ENCODE measurements at places on chromosomes 2 and 18.

DNA sequence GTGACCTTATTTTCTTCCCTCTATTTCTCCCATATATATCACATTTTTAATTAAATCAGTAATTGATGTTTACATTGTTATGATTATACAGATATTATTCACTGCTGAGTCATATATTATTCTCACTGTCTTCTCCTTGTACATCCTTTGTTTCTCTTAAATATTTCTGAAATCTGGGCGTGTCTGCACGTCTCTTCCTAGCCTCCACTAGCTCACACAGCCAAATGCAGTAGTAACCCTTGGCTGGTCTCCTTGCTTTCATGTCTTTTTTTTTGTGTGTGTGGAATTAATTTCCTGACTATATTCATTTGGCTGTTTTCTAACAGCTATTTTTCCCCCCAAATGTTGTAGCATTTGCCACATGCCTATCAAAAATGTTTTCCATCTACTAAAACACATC, 15.8 kb downstream of the CCNYL1 start:
- DNase-seq: no peak

GRCh38 chr18:2961821-2962220, 51.1 kb downstream of the LPIN2 start:
- DNase-seq: no peak

- no peak for DNase-seq
These were observed 101.0 kb downstream of the ALPK2 start for GRCh38 chr18:58527952-58528287.

- no peak for DNase-seq
These were observed 5.2 kb downstream of the ARHGAP25 start for GRCh38 chr2:68739595-68740399.

DNA sequence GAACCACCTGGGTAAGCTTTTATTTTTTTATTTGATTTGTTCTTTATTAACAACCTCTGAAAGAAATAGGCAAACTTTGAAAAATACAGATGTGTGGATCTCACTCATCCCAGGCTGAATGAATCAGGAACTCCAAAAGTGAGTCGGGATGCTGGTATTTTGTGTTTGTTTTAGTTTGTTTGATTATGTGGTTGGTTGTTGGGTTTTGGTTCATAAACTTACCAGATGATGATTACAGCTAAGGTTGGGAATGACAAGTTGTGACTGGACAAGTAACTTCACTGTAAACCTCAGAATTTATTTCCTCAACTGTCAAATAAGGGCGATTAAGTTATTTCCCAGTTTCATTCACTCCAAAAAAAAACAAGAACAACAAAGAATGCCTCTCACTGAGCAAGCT, 80.5 kb upstream of the KIF5C start:
- no peak for DNase-seq

GRCh38 chr2:17517481-17518211, 594 bp downstream of the RAD51AP2 start:
- no peak for DNase-seq

GRCh38 chr18:9066358-9066757, 36.1 kb upstream of the NDUFV2 start:
- DNase-seq: no peak

GRCh38 chr2:202778217-202778616, 93.3 kb downstream of the ICA1L start:
- DNase-seq: no peak

DNA sequence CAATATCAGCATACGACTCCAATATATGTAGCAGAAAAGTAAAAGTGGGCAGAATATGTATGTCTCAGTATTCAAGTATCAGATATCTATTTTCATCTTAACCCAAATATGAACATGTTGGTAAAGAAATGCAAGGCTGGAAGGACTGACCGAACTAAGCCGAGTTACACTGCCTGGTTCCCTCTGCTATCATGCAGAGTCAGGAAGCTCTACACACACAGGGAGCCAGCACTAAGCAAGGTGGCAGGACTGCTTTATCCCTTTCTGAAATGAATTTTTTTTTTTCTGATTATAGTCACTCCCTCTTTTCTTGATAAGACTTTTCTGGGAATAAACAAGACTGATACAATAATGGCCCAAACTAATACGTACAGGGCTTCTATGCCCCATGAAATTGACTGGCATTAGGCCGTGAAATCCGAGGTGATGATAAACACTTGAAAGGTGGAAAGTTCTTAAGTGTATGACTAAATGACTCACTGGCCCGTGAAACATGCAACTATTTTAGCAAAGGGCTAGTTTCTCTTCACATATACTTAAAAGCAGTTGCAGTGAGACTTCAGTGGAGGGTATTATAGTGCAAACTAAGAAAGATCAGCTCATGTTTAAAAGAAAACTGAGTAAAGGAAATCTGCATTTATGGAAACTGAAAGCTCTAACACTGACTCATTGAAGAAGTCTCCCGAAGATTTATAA, 14.9 kb downstream of the DPP4 start:
- DNase-seq: no peak

GRCh38 chr2:14231391-14231898, 401.1 kb upstream of the LRATD1 start:
- DNase-seq: no peak

DNA sequence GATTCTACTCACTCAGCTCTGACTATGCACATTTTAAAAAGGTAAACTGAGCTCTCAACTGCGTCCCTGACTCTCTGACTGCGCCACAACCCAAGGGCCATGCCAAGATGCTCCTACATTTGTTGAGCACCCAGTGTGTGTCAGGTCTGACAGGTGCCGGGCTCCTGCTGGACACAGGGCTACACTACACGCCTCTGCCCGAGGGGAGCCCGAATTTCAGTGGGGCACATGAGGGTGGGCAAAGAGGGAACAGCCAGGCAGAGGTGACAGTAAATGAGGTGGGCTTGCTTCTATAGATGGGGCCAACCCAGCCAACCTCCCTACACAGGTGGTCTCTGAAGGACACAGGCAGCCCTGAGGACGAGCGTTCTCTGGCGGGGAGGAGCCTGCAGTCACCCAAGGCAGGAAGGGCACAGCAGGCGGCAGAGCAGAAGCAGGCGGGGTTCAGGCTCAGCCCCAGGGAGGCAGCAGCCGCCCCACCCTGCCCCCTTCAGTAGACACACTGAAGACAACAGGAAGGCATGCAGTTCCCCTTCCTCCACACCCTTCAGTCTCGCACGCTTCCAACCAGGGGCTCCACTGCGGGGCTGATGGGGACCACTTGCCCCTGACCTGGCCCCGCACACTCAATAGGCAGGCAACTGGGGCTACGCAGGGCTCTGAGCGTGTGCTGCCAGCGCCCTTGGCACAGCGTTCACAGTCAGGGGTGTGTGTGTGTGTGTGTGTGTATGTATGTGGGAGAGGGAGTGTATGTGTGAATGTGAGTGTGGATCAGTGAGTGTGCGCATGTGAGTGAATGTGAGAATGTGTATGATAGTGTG, 98.4 kb downstream of the UXS1 start:
- peak; percentile 56 for DNase-seq

GRCh38 chr2:214019229-214019972, 391.5 kb upstream of the VWC2L start:
- no peak for DNase-seq

DNA sequence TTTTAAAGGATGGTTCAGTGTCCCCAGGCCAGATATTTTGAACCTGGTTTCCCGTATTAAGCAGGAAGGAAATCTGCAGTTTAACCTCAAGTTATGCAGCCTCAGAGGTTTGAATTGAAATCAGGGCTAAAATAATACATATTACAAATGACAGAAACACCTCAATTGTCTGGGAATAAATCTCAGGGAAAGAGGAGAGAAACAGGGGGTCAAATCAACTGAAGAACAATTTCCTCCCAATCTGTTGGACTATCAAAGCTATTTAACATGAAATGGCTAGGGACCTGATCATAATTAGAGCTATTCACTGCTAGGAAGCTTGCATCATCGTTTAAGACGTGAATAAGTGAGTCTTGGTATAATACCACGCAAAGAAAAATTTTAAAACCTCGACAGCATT, 150.0 kb upstream of the ARHGAP28 start:
- no peak for DNase-seq

GRCh38 chr2:200795028-200795440, 16.7 kb upstream of the BZW1 start:
- DNase-seq: no peak

GRCh38 chr18:44986933-44987332, 306.2 kb downstream of the SETBP1 start:
- no peak for DNase-seq

GRCh38 chr2:101985101-101985792, 6.5 kb upstream of the IL1R2 start:
- no peak for DNase-seq

- no peak for DNase-seq
These were observed 48.1 kb downstream of the ID2 start for GRCh38 chr2:8729939-8730338.

GRCh38 chr18:12520442-12520992, 112.8 kb downstream of the PRELID3A start:
- DNase-seq: no peak

DNA sequence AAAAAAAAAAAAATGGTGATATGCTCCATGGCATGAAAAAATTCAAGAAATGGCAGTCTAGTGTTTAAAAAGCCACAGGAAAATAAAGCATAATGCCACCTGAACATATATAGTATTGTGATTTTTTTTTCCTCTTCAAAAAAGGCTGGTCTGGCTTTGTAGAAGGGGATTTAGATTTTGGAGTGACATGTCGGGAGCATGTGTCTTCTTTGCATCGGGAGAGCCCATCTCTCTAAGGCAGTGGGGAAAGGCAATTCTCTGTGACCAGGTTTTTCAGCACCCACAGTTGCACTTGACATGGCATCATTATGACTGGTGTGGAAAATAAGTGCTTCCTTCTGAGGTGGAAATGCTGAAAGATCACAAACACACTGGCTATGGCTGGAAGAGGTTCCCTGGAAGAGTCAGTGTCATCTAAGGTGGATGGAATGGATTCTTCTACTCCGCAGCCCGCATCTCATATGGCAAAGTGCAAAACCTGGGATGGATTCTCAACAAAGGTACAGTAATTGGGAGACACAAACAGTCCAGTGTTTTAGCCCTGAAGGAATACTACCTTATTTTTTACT, 172.5 kb downstream of the AGAP1 start:
- no peak for DNase-seq

DNA sequence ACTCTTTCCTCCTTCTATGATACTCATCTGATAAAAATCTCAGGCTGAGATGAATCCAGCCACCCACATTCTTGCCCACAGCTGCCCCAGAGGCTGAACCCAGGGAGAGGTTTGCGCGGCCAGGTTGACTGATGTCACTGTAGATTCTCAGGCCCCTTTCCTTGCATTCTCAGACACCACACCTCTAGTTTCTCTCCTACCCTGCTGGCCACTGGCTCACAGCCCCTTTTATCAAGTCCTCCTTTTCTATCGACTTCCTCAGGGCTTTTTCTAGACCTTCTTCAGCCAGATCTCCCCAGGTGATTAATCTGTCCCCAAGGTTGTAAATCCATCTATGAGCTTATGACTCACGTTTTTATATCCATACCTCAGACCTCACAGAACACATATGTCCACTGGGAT, 99.8 kb downstream of the TACR1 start:
- DNase-seq: no peak

- no peak for DNase-seq
These were observed 1.8 kb downstream of the AFF3 start for GRCh38 chr2:100140582-100140981.

GRCh38 chr2:190786404-190787166, 94.0 kb upstream of the GLS start:
- DNase-seq: no peak

- DNase-seq: no peak
These were observed 7.7 kb upstream of the ALLC start for GRCh38 chr2:3650140-3650920.

DNA sequence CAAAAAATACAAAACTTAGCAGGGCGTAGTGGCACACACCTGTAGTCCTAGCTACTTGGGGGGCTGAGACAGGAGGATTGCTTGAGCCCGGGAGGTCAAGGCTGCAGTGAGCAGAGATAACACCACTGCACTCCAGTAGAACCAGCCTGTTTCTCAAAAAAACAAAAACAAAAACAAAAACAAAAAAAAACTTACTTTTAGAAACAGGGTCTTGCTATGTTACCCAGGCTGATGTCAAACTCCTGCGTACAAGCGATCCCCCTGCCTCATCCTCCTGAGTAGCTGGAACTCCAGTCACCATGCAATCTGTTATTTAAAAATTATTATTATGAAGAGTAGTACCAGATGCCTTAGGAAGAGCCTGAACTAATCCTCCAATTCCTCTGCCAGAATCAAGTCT, 35.0 kb upstream of the GLI2 start:
- DNase-seq: no peak

- no peak for DNase-seq
These were observed 63.8 kb downstream of the ARL6IP6 start for GRCh38 chr2:152782171-152782570.

- no peak for DNase-seq
These were observed 160.6 kb downstream of the DTNA start for GRCh38 chr18:34870555-34871310.

GRCh38 chr2:124566518-124566970, 541.5 kb downstream of the CNTNAP5 start:
- no peak for DNase-seq

DNA sequence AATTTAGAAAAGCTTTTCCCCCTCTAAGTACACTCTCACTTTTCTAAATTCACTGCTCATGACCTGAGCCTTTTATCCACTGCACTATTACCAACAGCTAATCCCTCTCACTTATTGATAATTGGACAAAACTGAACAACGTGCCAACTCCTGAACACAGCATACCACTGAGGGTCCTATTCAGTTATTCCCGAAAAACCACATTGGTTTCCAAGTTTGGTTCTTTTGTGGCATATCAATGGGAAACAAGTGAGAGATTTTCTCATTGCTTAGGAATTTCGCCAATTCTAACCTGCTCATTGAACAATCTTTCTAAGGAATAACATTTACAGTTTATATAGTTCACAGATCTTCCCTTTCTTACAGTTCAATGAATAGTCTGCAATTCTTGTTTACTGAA, 977.4 kb downstream of the TMEM182 start:
- DNase-seq: no peak

GRCh38 chr2:50284188-50284587, 747.7 kb downstream of the NRXN1 start:
- no peak for DNase-seq

DNA sequence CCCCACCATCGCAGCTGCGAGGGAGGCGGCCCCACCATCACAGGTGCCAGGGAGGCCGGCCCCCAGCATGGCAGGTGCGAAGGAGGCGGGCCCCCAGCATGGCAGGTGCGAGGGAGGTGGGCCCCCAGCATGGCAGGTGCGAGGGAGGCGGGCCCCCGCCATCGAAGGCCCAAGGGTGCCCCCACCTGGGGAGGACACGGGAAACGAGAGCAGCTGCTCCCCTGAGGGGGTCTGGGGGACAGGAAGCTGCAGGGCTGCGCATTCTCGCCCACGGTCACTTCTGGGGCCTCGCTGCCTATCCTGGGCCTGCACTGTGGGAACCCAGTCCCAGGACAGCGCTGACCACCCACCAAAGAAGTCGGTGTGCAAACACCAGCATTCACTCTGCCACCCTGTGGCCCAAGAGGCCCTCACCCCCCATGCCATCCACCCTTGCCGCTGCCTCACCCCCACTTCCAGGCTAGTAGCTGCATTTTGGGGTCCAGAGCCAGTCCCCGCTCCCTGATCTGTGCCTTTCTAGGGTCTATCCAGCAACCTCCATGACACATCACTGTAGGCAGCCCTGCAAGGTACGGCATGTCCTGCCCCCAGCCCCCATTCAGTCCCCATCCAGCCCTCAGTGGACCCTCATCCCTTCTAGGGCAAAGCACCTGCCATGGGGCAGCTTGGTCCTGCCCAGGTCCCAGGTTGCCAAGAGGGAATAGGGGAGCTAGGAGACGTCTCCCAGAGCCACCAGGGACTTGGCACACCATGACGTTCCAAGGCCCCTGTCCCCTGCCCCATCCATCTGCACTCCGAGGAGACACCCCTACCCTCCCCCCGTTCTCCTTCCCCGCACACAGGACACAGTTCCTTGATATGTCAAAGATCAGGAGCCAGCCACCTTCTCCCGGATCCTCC, 24.0 kb upstream of the GPC1 start:
- DNase-seq: no peak
